H1 (cell line): ENCODE measurements at places on chromosomes 3 and 15.

DNA sequence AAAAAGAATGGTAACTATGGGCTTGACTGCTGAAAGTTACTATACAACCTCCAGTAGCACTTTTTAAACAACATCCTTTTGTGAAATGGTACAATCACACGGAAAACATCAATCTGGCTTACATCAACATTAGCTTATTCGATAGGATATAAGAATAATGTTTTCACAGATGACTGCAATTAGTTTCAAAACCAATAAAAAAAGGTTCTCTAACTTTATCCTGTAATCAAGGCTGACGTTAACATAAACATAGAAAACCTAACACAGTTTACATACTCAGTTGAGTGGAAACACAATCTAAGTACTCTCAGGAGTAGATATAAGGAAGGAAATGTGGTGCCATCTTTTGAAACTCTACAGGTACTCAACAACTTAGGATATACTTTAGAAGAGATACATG lies 102.2 kb downstream of the DLG1 start:
- no peaks in the 10 kb centered on the region; the same call in 1 of the 2 replicates for H3K36me3 ChIP-seq
- no peak for DNase-seq
- no peak overlapping the region for H3K27ac ChIP-seq
- no peaks in the 10 kb centered on the region for H3K4me1 ChIP-seq

GRCh38 chr3:42270561-42270960 lies 4.6 kb upstream of the CCK start:
- H3K36me3 ChIP-seq: no peaks in the 10 kb centered on the region
- peaks cover 2% of the 10 kb centered on the region; the same call in 1 of the 2 replicates for H3K27me3 ChIP-seq
- DNase-seq: no peak
- H3K4me3 ChIP-seq: no peak overlapping the region
- H3K4me1 ChIP-seq: no peaks in the 10 kb centered on the region
- H3K27ac ChIP-seq: no peak overlapping the region

DNA sequence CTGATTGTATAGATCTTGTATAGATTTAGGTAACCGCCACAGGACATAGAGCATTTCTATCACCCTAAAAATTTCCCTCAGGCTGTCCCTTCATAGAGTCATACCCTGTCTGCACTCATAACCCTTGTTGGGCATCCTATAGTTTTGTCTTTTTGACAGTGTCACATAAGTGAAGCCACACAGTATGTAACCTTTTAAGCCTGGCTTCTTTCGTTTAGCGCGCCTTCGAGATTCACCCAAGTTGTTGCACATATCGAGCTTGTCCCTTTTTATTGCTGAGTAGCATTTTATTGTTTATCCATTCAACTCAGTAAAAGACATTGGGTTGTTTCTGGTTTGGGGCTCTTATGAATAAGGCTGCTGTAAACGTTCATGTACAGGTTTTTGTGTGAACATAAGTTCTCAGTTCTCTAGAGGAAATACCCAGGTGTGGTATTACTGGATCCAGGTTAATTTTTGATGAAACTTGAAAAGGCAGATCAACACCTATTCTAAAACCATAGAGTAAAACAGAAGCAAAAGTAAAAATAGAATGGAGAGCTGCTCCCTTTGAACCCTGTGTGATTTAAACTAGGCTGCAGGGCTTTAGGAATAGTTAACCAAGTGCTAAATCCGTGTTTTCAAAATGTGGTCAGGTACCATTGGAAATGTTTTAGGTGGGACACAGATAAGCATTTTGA lies 49.5 kb downstream of the CD86 start:
- H3K36me3 ChIP-seq: no peaks in the 10 kb centered on the region
- DNase-seq: no peak
- H3K4me1 ChIP-seq: no peaks in the 10 kb centered on the region

- H3K27ac ChIP-seq: no peak overlapping the region
- no peaks in the 10 kb centered on the region for H3K27me3 ChIP-seq
- no peak for DNase-seq
- no peaks in the 10 kb centered on the region for H3K4me1 ChIP-seq
- H3K36me3 ChIP-seq: no peaks in the 10 kb centered on the region
Measured at GRCh38 chr15:70327328-70327855, 229.7 kb upstream of the TLE3 start.
